ENCODE measurements at places on chromosomes 16 and 17.

- no peak for DNase-seq
Measured at GRCh38 chr17:76747716-76748363, 9.9 kb downstream of the MFSD11 start.

DNA sequence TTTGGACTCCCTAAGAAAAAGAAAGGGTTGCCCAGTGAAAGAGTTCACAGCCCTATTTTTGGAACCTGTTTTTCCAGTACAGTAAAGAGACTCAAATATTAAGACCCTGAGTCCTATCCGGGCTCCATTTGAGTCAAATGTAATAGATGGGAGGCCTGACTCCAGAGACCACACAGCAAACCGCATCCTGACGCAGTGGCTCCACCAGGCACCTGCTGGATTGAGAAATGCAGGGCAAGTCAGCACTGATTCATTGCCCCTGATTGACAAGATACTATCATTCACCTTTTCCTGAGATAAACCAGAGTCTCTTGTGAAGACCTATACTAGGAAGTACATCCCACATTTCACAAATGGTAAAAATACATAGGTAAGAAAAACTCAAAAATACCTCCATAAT is 715.7 kb upstream of the SOX9 start:
- DNase-seq = no peak

DNA sequence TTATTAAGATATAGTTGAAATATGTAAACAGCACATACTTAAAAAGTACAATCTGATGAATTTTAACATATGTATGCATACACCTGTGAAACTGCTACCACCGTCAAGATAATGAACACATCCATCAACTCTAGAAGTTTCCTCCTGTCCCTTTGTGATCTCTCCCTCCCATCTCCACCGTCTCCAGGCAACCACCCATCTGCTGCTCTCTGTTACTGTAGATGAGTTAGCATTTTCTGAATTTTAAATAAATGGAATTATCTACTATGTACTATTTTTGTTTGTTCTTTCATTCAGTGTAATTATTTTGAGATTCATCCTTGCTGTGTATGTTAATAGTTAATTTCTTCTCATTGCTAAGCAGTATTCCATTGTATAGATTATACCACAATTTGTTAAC is 40.2 kb upstream of the SMPD3 start:
- no peak for DNase-seq

DNA sequence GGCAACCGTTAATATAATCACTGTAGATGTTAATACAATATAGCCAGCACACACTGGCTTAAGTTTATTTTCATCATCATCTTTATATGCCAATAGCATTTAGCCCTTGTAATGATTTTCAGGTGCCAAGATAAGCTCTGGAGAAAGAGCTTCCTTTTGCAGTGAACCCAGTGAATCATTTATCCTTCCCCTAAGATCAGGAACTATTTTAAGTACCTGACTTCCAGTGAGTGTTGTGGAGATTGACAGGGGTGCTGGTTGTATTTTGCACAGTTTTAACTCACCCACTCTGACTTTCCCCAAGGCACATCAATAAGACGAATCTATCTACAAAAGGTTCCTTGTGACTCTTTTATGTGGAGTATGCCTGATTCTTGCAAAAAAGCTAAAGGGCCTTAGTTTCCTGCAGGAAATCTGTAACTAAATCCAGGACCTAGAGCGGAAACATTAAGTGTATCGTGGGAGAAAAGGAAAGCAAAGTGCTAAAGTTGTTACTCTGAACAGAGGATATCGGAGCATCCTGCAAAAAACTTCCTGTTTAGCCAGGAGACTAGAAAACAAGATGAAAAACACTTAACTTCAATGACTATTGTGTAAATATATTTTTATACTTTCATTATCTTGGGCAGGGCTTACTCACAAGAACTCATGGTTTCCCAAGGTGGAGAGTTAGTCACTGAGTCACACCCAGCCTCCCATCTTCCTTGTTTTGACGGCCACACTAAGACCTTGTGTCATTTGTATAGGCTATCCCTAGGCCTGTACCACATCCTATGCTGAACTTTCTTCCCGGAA is 183.6 kb downstream of the MAP2K6 start:
- no peak for DNase-seq

- DNase-seq = no peak
Measured at GRCh38 chr17:76869496-76870376, 1.5 kb downstream of the MGAT5B start.

DNA sequence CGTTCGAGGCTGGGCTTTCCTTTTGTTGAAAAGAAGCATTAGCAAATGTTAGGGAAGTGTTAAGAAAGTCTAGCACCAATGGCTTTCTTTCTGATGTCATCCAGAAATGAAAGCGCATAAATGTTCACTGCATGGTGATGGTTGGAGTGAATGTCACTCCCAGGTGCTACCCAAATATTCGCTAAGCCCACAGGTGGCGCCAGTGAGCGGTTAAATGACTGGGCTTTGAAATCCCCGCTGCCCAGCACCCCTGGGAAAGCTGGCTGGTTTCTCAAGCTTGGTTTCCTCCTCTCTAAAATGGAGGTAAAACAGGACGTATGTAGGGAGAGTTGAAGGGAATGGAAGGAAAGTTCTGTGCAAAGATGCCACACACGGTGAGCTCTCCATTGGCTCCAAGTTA is 104.4 kb downstream of the IRX5 start:
- peak; percentile 45 for DNase-seq

- DNase-seq = no peak
Measured at GRCh38 chr16:85909932-85910853, 11.2 kb downstream of the IRF8 start.

DNA sequence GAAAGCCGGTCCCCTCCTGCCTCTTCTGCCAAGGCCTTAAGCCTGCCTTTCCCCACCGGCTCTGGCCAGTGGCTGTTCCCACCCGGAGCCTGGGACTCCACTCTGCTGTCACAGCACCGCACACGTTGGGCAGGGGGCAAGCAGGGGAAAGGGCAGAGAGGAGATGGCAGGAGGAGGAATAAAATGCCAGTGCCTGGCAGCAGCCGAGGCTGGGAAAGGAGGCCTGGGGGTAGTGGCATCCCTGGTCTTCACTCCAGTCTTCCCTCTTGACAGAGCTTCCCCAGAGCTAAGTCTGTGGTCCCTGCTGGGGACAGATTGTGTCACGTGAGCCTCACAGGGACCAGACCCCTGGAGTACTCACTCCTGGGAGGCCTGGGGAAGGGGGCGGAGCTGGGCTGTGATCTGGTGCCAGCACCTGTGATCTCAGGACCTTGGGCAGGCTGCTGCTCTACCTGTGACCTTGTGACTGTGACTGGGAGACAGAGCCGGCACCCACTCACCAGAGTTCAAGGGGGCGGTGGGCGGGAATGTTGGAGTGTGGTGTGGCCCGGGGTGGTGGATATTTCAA is 97.2 kb upstream of the GSE1 start:
- DNase-seq = no peak

- no peak for DNase-seq
Measured at GRCh38 chr17:44113868-44114840, 9.3 kb downstream of the HDAC5 start.

DNA sequence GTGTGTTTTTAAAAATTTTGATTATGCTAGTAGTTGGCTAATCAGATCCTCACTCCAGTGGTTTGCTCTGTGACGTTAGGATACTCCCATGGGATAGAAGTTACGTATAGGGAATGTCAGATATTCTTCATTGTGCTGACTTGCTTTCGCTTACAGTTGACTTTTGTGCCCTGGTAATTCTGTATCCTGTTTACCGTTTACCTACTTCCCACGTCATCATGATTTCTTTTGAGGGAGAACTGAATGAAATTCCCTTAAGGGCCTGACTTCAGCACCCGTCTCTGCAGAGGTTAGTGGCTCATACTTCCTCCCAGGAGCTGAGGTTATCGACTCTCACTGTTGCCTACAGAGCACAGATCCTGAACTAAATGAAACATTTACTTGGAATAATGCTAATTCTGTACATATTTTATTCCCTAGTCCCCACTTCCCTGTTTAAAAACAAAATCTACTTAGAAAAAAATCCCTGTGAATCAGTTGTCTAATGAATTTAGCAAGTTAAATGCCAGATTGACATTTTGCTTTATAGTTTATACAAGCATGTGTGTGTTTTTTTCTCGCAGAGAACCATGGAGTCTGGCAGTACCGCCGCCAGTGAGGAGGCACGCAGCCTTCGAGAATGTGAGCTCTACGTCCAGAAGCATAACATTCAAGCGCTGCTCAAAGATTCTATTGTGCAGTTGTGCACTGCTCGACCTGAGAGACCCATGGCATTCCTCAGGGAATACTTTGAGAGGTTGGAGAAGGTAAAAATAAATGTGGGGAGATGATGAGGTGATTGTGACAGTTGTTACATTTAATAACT is 2.8 kb downstream of the PRKAR1A start:
- no peak for DNase-seq

- peak; percentile 38 for DNase-seq
Measured at GRCh38 chr17:20008242-20009051, 712 bp upstream of the SPECC1 start.

DNA sequence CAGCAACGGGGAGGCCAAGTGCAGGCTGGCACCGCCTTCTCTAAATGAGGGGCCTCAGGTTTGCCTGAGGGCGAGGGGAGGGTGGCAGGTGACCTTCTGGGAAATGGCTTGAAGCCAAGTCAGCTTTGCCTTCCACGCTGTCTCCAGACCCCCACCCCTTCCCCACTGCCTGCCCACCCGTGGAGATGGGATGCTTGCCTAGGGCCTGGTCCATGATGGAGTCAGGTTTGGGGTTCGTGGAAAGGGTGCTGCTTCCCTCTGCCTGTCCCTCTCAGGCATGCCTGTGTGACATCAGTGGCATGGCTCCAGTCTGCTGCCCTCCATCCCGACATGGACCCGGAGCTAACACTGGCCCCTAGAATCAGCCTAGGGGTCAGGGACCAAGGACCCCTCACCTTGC is 18.5 kb downstream of the NGFR start:
- no peak for DNase-seq

DNA sequence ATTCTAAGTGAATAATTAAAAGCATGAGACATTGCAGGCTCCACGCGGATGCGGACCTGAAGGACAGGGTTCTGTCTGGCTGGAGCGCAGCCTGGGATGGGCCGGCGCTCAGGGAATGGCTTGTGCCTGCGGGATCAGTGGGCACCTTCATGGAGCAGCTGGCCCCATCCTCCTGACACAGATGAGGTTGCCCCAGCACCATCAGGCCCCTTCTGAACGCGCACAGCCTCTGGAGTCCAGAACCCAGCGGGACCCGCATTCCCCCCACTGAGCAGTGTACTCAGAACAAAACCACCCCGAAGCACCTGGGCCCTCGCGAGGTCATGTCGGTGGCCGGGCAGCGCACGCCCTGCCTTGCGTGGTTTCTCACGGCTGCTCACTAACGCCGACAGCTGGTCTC is 70.5 kb upstream of the CHMP6 start:
- no peak for DNase-seq

DNA sequence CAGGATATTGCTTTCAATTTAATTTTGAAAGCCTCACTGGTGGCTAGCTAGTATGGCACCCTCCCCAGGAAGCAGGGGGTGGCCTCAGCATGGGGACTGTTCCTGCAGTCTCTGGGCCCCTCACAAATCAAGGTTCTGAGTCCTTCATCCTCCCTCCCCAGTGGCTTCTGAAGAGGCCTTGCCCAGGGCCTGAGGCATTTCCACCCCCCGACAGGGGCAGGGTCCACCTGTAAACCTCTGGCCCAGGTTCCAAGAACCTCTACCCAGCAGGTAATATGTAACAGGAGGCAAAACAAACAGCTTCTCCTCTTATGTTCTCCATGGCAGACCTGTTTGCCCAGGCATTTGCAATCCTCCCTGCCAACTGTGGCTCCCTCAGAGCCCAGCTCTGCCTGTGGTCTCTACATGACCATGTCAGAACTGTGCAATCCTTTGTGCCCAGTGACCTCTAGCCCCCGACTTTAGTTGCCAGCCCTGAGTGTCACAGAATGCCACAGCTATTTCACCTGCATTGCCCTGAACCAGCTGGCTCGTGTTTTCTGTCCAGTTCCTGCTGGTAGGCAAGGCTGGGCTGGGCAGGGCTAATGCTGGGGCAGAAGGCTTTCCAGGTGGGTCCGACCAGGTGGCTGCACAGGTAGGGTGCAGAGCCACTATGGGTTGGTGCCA is 14.3 kb downstream of the ACSF2 start:
- no peak for DNase-seq

DNA sequence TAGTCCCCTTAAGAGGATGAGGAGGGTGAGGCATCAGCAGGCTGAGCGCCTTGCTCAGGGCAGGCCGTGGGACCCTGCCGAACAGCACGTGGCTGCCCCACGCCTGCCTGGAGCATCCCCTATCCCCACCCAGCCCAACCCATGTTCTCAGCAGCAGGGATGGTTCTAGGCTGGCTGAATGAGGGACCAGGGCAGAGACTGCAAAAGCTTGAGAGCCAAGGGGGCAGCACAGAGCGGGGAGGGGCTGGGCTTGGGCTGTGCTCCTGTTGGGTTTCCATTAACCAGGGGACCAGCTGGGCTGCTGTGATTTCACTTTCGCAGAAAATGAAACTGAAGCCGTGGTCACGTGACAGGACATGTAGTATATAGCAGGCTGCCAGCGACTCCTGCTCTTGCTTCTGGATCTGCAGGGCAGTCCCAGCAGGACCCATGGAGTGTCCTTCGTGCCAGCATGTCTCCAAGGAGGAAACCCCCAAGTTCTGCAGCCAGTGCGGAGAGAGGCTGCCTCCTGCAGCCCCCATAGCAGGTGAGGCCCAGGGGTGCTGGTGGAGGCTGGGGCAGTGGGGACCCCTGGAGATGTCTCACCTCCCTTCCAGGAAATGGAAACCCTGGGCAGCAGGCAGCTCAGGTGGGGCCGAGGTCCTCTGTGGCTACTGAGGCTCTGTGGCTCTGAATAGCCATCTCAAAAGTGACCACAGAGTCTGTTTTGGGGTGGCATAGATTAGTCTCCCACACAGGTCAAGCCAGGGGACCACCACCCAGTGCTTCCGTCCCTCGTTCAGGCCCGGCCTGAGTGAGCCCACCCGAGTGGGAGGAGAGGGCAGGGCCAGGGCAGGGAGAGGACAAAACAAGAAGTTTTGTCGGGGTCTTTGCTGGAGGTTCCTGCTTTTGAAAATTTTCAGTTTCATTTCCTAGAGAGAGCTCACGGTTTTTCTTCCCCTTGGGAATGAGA is 2.9 kb downstream of the RNF213 start:
- DNase-seq = peak; percentile 88

- no peak for DNase-seq
Measured at GRCh38 chr16:26050472-26050871, 358.7 kb downstream of the HS3ST4 start.

DNA sequence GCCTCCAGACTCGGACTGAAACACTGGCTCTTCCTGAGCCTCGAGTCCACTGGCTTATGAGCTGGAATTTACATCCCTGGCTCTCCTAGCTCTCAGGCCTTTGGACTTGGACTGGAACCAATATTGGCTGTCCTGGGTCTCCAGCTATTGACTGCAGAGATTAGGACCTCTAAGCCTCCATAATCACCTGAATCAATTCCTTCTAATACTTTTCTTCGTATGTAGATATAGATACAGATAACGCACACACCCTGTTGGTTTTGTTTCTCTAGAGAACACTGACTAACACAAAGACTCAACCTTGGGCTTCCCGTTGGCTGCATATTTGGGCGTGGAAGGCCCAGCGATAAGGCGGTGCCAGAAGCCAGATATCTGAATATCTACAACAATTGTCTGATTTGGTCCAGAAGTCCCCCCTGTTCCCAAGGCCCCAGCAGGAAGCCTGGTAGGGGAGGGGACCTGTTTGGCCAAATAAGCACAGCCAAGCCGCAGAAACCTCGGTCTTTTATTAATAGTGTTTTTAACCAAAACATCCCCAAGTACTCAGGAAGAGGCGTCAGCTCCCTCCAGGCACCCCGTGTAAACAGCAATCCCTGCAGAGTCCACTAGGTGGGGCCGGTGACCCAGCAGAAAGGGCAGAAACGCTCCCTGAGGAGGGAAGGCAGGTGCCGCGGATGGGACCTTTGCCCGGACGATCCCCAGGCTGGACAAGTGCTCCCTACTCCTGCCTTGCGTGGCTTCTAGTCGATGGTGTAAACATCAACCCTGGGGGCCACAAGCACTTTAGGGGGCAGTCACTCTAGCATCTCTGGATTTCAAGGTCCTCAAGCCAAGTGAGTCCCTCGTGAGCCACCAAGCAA is 57.0 kb downstream of the ABR start:
- peak; percentile 90 for DNase-seq
